ENCODE measurements at places on chromosomes 4 and X.

DNA sequence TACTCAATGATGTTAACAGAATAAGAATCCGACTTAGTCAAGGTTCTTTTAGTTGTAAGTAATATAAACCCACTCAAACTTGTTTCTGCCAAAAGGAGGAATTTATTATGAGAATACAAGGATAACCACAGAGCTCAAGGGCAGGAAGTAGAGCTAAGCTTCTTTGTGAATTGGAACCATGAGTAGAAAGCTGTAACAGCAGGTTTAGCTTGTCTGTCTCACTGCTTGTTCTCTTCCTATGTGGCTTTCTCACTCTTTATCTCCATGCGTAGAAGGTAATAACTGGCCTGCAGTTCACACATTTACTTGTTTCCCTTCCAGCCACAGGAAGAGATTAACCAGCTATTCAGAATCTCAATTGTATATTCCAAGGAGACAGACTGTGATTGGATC lies 378.3 kb downstream of the PPP1R2C start:
- no peak for DNase-seq

DNA sequence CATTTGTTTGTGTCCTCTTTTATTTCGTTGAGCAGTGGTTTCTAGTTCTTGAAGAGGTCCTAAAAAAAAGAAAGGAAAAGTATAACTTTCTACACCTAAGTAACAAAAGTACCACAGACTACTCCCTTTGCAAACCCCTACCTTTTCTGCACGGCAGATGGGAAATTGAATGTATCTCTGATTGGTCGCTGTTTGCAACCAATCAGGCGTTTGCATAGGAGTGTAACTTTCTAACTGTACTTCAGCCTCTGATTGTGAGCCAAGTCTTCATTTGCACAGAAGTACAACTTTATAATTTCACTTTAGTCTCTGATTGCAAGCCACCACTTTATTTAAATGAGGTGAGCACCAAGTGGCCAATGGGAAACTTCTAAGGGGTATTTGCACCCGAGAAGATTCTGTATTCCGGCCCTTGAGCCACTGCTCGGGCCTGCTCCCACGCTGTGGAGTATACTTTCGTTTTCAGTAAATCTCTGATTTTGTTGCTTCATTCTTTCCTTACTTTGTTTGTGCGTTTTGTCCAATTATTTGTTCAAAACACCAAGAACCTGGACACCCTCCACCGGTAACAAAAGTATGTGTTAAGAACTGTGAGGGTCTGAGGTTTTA lies 40.3 kb upstream of the FHL1 start:
- DNase-seq, result no peak

DNA sequence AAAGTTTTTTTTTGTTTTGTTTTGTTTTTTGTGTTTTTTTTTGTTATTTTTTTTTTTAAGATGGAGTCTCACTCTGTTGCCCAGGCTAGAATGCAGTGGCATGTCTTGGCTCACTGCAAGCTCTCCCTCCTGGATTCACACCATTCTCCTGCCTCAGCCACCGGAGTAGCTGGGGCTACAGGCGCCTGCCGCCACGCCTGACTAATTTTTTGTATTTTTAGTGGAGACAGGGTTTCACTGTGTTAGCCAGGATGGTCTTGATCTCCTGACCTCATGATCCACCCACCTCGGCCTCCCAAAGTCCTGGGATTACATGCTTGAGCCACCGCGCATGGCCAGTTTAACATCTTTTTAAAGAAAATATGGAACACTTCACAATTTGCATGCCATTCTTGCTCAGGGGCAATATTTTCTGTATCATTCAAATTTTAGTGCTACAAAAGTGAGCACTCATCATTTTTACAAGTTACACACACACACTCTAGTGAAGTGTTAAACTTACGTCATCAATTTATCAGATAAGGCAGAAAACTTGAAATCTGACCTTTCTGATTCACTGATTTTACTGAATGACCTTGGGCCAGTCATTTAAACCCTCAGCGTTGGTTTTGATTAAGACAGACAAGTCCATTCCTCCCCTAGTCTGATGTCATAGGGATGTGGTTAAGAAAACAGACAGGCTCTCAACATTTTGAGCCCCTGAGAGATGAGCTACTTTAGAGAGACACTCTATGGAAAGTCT lies 61.2 kb downstream of the TRIM2 start:
- DNase-seq, result no peak

DNA sequence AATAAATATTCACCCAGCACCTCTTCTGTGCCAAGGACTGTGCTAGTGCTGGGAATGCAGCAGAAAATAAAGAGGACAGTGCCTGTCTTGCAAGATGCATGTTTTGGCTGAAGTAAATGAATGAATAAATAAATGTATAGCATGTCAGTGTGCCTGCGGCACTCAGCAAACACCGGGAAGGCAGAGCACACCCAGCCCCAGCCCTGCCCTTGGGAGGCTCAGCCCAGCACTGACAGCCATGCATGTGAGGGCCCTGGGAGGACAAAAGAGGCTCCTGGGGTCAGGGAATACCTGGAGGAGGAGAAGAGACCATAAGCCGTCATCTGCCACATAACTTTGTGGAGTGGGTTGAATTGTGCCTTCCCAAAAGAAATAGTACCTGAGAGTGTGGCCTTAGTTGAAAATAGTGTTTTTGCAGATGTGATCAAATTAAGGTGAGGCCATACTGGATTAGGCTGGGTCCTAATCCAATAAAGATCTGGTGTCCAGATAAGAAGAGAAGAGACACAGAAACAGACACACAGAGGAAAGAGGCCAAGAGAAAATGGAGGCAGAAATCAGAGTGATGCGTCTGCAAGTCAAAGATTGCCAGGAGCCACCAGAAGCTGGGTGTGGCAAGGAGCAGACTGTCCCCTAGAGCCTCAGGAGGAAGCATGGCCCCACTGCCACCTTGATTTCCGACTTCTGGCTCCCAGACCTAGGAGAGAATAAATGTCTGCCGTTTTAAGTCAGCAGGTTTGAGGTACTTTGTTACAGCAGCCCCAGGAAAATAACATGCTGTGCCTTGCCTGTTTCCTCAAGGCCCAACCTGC lies 16.3 kb downstream of the C4orf50 start:
- no peak for DNase-seq

DNA sequence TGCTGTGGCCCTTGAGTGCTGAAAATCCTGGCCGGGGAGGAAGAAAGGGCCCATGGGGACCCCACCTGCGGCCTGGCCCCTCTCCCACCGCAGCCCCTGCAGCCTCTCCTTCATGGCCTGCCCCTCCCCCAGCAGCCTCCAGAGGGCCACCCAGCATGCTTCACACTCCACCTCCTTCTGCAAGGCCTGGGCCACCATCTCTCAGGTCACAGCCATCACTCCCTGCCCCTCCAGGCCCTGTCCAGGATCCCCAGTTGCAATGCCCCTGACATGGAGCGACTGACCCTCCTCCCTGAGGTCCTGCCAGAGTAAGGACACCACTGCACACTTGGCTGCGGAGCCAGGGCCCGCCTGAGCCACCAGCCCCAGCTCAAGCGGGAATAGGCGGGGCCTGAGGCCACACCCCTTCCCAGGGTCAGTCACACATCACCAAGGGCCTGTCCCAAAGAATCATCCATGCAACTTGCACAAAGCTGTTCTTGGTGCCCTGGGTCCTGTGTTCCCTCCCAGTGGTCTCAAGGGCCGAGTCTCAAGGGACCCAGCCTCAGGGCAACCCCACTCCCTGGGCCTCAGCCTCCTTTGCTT lies 32.9 kb downstream of the CCNQ start:
- no peak for DNase-seq

GRCh38 chr4:93031431-93032098 lies 727.8 kb downstream of the GRID2 start:
- peak; percentile 6 for DNase-seq

DNA sequence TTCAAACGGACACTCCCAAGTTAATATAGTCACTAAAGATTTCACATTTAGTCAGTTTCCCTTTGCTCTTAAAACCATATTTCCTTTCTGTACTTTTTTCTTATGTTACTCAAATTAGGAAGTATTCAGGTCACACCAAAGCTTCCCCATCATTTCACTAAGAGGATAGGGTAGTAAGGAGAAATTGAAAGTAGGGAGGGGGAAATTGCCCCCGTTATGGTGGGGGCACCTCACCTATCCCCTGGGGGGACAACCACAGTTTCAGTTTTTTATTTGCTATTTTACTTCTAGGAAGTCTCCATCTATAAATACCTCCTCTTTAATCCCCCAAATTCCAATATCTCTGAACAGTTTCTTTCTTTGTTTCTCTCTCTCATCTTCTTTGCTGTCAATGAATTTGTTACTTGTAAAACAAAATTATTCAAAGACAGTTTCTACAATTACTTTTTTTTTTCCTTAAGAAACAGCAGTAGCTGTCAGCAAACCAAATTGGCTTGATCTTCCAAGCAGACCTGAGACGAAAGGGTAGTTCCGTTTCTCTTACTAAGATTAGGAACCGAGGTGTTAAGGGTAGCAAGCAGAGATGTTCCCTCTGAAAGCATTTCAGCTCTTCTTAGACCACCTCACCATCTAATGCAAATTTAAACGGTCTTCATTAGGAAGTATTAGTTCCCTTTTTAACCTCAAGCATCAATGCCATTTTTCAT lies 160.2 kb upstream of the KLF3 start:
- DNase-seq, result no peak

DNA sequence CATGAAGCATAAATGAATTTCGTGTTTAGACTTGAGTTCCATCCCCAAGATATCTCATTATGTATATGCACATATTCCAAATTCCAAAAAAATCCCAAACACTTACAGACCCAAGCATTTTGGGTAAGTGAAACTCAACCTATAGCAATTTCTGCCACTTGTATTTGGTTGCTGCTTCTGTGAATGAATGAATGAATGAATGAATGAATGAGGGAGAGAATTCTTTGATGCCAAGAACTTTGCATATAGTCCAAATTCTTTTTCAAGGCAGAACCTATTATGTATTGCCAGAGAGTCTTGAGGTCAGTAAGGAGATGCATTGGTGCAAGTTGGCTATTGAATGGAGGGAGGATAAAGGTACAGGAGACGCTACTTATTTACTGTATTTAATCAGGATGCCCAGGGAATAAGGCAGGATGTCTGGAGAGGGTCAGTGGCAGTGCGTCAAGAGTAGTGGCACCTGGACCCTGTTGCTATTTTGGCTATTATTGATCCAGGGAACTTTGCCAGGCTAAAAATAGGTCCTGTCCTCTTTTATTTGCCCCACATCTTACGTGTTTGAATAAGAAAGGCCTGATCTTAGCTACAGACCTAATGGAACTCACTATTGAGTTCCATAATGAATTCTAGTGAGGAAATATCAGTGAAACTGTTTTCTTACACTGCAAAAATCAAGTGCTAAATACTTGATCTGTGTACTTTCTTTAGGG lies 33.9 kb downstream of the ANAPC4 start:
- no peak for DNase-seq

- peak; percentile 20 for DNase-seq
These were observed 99.5 kb downstream of the EFHC2 start for GRCh38 chrX:44244008-44244407.

DNA sequence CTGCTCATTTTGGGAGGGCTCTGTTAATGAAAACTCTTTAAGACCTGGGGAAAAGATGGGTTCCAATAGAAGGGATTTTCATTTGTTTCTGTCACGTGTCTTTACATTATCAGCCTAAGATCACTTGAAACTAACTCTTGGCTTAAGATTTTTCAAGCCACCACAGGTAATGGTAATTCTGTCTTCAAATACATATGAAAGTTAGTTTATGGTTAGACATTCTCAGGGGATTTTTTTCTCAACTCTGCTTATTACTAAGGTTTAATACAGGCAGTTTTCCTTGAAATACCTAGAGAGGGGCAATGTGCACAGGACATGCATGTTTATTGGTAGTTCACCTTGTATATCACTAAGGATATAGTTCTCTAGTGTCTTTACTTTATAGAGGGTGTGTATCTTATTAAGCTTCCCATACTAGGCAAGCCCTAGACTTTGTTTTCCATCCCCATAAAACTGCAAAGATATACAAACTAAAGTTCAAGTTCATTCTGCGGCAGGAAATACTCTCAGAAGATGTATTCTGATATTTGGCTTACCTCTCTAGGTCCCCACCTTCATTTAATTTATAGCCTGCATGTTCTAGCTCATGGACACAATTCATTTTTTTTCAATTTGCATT lies 38.2 kb upstream of the MYOZ2 start:
- no peak for DNase-seq

DNA sequence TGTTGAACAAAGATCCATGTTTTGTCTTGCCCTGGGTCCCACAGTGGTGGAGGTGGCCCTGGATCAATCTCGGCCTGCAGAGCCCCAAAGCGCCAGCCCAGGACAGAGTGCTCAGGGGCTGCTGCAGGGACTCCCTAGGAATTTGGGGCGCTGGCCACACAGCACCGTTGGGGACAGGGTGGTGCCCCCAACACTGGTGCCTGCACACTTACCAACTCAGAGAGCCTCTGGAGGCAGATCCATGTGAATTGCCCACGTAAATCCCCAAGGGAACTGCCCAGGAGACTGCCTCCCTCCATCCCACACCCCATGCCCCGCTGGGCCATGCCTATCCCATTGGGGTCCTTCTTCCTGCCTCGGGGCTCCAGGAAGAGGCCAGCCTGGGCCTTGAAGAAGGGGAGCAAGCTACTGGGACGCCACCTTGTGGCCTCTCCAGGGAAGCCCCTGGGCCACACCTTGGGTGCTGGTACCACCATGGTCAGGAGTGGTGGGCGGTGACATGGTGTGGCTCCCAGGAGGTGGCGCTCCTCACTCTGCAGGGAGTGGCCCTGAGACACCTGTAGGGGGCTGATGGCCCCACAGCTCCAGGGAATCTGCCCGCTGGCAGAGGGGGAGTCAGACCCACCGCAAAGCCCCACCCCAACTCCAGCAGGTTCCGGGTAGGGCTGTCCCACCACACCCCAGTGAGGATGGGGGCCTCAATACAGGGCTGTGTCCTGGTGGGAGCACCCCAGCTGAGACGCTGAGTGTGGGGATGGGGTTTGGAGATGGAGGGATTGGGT lies 22.8 kb downstream of the CFAP99 start:
- DNase-seq, result peak; percentile 38

- DNase-seq, result peak; percentile 63
These were observed 199.2 kb downstream of the APBB2 start for GRCh38 chr4:41015016-41015675.

DNA sequence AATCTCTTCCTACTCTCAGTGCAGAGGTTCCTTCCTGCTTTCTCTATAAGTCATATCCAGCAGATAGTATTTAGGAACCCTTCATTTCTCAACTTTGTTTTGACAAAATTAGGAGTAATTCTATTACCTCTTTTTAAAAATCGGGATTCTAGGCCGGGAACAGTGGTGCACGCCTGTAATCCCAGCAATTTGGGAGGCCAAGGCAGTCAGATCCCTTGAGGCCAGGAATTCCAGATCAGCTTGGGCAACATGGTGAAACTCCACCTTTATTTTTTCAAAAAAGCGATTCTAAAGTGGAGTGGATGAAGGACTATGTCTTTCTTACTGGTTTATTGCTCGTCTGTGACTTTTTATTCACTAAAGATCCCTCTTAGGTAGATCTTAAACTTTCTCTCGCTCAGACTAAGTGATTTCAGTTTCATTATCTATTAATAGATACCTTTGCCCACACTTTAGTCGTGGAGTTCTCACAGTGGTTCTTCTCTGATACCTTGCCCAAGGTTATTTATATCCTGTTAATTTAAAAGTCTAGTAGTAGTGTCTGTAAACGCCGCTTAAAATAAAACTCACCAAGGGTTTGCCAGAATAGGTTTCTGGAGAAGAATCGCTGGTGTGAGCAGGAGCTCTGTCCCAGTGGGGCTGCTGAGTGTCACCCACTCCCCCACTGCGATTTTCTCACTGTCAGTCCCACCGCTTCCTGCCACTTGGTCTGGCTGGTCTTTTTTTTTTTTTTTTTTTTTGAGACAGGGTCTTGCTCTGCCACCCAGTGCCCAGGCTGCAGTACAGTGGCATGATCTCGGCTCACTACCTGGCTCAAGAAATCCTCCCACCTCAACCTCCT lies 27.0 kb upstream of the TMEM131L start:
- DNase-seq, result no peak

- peak; percentile 42 for DNase-seq
These were observed 566.1 kb upstream of the BOD1L1 start for GRCh38 chr4:14193601-14194000.

- peak; percentile 73 for DNase-seq
These were observed 125.8 kb upstream of the LNX1 start for GRCh38 chr4:53717064-53717549.
